Stimulated activated CD8-positive, alpha-beta memory T cell treated with anti-CD3 and anti-CD28 coated beads, Interleukin-15, amount 100 ng/mL, for 24 hours (primary cell): ENCODE measurements at places on chromosomes 3 and 15.

DNA sequence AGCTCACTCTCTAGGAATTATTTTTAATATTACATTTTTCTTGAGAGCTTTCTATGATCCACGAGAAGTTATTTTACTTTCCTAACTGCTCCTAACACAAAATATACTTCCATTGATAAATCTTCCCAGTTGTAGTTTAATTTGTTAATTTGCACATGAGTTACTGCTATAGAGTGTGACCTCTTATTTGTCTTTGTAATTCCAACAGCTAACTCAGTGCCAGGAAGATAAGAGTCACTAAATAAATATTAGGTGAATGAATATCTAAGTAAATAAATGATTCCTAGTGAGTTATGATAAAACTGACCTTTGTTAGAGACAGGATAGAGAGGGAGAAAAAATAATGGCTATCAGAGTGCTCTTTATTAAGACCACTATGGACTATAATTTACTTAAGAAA, 319.9 kb downstream of the NAALADL2 start:
- no peak for DNase-seq

- no peak for DNase-seq
Measured at GRCh38 chr3:175335229-175335628, 476.1 kb downstream of the NAALADL2 start.

GRCh38 chr3:96510334-96510733, 304.1 kb upstream of the EPHA6 start:
- no peak for DNase-seq

GRCh38 chr15:63891079-63891767, 57.5 kb upstream of the HERC1 start:
- DNase-seq, result peak; percentile 52

DNA sequence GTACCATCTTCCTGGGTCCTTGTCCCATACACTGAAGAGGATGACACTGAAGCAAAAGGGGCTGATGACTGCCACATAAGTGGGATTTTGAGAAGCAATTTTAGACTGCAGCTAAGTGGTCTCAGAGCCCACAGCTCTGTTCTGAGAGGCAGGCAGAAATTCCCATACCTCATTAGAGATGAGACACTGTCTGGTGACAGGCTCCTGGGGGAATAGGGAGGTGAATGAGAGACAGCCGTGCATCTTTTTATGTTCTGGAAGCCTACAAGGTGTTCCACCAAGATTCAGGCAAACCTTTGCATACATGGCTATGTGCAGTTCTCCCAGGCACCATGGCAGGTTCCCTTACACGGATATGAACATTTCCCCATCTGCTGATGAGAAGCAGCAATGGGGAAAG, 47.2 kb downstream of the LIMD1 start:
- no peak for DNase-seq

GRCh38 chr3:39809995-39810595, 686 bp downstream of the MYRIP start:
- no peak for DNase-seq

GRCh38 chr3:123347205-123347604, 101.7 kb downstream of the ADCY5 start:
- no peak for DNase-seq

- DNase-seq, result no peak
Measured at GRCh38 chr3:71006810-71007785, 576.4 kb downstream of the FOXP1 start.

DNA sequence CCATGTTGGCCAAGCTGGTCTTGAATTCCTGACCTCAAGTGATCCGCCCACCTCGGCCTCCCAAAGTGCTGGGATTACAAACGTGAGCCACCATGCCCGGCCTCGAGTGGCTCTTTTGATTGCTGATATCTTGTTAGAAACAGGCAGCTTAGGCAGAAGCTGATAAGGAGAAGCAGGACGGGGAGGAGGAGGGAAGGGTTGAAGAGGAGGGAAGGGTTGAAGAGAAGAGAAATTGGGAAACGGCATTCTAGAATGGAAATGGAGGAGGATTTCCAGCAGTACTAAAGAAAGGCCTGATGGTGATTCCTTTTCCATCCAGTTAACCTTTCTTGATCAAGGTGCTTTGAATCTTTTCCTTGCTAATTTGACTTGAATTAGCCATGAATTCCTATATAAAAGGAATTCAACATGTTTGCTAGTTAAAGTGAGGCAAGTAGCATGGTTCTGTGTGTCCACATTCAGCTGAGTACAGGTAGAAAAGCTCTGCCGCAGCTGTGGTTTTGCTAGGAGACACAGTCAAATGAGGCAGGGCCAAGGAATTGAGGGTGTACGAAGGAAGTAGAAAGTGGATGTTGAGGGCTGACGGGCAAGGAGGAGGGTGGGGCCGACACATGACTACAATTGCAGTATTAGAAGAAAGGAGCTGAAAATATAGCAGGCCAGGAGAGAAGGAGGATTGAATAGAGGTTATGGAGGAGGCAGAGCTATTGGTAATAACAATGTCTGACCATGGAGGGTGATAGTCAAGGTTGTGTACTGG, 27.2 kb upstream of the ATP1B3 start:
- no peak for DNase-seq

- DNase-seq, result no peak
Measured at GRCh38 chr3:31629054-31629453, 96.3 kb downstream of the STT3B start.

GRCh38 chr3:94162700-94163099, 99.8 kb downstream of the NSUN3 start:
- DNase-seq, result no peak
